Bronchial smooth muscle cell (primary cell): ENCODE measurements at places on chromosomes 12 and 14. TPM values are rescaled to one million over a fixed set of nuclear protein-coding genes. Genes with fewer than 3 reads are reported as not detected.

The ADCK1 gene
- 3.8 and 4.5 TPM in 2 replicates for total RNA-seq

The CRACR2A gene
- total RNA-seq = 9.5 and 9.8 TPM in 2 replicates

The RPGRIP1 gene
- total RNA-seq = 0.16 TPM in 1 of 2 replicates, not detected in the other

The ASB8 gene
- total RNA-seq = 14.2 and 18.7 TPM in 2 replicates

The FITM1 gene
- total RNA-seq = 0.16 TPM in 1 of 2 replicates, not detected in the other

The AMHR2 gene
- total RNA-seq = not detected in 2 replicates

The RAP1B gene
- 126 and 131 TPM in 2 replicates for total RNA-seq

The RNF212B gene
- total RNA-seq = not detected in 2 replicates

The P2RX2 gene
- 0.16 and 0.26 TPM in 2 replicates for total RNA-seq

The FAM222A gene
- total RNA-seq = under 0.01 and 0.09 TPM in 2 replicates

The RNF41 gene
- total RNA-seq = 81.8 and 103 TPM in 2 replicates

The RBP5 gene
- total RNA-seq = 0.09 TPM in 1 of 2 replicates, not detected in the other

The GALNT16 gene
- 0.32 and 0.77 TPM in 2 replicates for total RNA-seq

The USP5 gene
- total RNA-seq = 77.2 and 79.0 TPM in 2 replicates

The LTB4R2 gene
- 1.9 and 2.7 TPM in 2 replicates for total RNA-seq

The HOXC9 gene
- 0.52 and 0.63 TPM in 2 replicates for total RNA-seq

The FGF23 gene
- total RNA-seq = under 0.01 TPM in 1 of 2 replicates, not detected in the other

The APOLD1 gene
- 1.5 and 3.3 TPM in 2 replicates for total RNA-seq

The MIP gene
- not detected in 2 replicates for total RNA-seq

The ERH gene
- 226 and 389 TPM in 2 replicates for total RNA-seq

The FLVCR2 gene
- 0.60 and 1.1 TPM in 2 replicates for total RNA-seq

The PELI2 gene
- 8.4 and 36.5 TPM in 2 replicates for total RNA-seq
